ENCODE measurements at places on chromosomes 13 and 19.

- DNase-seq = no peak
These were observed 218.7 kb downstream of the KCTD12 start for GRCh38 chr13:76667551-76667950.

GRCh38 chr13:31761951-31762350, 22.6 kb downstream of the RXFP2 start:
- DNase-seq = no peak

GRCh38 chr13:51502153-51502651, 49.4 kb upstream of the INTS6 start:
- no peak for DNase-seq

DNA sequence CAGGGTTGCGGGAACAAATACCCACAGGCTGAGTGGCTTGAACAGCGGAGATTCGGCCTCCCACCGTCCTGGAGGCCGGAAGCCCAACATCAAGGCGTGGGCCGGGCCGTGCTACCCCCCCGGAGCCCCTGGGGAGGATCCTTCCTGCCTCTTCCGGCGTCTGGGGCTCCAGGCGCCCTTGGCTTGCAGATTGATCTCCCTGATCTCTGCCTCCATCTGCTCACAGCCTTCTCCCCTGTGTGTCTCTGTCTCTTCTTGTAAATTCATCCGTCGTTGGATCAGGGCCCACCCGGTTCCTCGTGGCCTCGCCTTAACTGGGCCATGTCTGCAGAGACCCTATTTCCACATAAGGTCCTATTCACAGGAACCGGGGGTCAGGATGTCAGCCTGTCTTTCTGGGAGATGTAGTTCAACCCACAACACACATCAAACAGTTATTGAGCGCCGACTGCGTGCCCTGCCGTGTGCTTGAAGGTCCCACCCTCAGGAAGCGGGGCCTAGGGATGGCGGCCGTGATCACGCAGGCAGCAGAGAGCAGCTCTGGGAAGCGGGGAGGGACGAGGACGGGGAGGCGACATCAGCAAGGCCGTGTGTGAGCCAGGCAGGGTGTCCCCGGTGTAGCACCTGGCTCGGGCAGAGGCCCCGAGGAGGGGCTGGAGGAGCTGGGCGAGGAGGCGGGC, 21.3 kb downstream of the HCN2 start:
- DNase-seq = no peak

DNA sequence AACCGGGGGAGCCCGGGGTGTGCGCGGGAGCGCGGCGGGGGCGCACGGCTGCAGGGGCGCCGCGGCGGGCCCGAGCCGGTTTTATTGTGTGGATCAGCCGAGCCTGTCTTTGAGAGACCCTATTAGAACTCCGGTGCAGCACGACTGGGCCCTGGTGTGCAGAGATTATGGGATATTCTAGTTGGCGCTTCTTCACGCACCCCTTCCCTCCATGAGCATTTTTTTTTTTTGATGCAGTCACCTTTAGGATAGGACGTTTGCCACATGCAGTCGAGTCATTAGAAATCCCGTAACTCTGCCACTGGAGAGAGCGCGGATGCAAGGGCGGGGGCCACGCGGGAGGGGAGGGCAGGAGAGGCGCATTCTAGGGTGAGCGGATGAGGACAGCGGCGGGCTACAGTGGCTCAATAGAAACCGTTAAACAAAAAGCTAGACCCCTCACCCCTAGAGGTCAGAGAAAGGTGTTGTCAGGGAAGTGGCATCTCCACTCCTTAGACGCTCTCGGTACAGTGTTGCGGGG, 3.7 kb downstream of the FGF9 start:
- DNase-seq = peak; percentile 29

- DNase-seq = no peak
These were observed 209.7 kb downstream of the SLITRK1 start for GRCh38 chr13:83672612-83673011.

DNA sequence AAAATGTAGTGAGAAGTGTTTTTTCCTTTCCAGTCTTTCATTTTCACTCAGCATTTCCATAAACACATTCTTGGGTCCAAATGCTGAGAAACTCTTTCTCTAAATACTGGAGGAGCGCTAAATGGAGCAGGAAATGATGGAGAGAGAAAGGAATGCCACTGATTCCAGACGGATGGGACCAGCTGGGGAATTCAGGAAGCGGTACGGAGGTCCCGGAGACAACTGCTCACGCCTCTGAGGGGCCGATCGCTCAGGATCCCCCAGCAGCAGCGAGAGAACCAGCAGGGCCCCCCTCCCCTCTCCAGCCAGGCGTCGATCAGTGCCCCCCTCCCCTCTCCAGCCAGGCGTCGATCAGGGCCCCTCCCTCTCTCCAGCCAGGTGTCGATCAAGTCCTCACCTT, 13.2 kb downstream of the RASA3 start:
- DNase-seq = no peak

DNA sequence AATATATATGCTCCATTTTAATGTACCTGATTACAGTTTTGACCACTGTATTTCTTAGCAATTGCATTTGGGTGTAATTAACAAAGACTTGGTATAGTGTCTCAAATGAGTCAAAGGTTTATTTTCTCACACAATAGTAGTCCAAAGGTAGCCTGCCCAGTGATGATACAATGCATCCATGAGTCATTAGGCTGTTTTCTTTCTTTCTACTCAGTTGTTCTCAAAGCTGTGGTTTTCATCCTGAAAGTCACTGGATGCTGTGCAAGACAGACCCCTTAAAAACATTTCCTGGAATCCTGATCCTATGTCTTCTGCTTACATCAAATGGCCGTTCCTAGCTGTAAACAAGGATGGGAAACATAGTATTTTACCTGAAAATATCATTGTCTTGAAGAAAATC, 651.2 kb upstream of the MIR17HG start:
- DNase-seq = no peak

GRCh38 chr19:54600212-54600611, 6.8 kb downstream of the LILRA1 start:
- no peak for DNase-seq

DNA sequence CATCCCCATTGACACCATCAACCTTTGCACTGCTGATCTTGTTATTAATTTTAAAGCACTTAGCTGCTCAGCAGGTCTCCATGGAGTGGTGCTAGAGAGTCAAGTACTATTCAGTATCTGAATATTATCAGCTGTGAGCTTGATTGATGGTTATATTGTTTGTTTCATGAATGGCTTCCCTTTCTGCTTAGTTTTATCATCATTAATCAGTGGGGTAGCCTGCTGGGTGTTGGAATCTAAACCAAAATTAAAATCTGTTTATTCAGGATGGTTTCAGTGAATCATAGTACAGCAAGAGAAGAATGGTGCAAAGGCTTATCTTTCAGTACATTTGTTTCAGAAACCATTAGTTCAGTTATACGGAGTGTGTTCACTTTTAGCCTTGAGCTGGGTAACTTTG, 42.5 kb upstream of the SCEL start:
- DNase-seq = peak; percentile 41

GRCh38 chr13:79096099-79096498, 310.0 kb downstream of the RBM26 start:
- DNase-seq = no peak

- peak; percentile 90 for DNase-seq
These were observed 19.2 kb upstream of the AKT2 start for GRCh38 chr19:40304306-40304705.

DNA sequence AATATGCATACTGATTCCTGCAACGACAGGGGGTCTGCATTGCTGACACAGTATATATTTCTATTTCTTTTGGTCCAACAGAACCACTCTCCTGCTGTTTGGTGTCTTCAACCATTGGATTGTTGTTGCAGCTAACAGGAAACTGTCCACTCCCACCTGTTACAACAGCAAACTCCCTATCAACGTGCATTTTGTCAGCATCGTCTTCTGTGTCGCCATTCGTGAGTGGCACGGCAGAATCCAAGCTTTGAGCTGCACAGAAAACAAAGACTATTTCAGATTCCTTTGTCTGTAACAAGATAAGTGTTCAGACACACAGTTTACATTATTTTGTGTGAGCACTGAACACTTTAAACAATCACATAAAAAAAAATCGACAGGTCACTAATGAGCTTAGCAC, 31.3 kb downstream of the ANKRD10 start:
- DNase-seq = no peak

Data from HAP-1 (cell line).